NCI-H187 (cell line): ENCODE measurements at places on chromosomes 7 and 10.

DNA sequence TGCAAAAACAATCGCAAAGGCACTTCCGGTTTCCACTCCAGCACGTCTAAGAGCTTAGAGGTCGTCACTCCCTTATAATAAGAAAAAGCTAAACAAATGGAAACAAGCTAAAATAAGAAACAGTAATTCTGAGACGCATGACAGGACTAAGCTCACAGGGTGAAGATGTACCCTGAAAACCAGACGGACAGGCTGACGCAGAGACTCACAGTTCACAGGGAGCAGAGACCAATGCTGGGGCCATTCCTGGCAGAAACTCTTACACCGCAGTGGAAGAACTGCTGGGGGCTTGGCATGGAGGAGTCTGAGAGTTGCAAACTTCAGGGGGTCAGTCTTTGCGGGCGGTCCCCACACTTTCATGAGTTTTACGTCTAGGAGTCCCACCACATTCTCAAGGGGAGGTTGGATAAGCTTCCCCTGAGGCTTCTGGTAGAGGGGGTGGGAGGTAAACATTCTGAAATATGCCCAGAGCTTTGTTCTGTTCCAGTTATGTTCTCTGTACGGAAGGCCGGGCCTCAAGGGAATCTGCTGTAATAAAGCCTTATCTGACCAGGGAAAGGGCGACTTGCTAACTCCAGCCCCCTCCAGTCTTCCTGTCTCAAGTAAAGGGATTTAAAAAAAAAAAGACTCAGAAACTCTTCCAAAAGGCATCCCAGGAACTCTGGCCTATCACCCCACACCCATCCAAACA lies 47.8 kb downstream of the BRI3 start:
- DNase-seq, result no peak

DNA sequence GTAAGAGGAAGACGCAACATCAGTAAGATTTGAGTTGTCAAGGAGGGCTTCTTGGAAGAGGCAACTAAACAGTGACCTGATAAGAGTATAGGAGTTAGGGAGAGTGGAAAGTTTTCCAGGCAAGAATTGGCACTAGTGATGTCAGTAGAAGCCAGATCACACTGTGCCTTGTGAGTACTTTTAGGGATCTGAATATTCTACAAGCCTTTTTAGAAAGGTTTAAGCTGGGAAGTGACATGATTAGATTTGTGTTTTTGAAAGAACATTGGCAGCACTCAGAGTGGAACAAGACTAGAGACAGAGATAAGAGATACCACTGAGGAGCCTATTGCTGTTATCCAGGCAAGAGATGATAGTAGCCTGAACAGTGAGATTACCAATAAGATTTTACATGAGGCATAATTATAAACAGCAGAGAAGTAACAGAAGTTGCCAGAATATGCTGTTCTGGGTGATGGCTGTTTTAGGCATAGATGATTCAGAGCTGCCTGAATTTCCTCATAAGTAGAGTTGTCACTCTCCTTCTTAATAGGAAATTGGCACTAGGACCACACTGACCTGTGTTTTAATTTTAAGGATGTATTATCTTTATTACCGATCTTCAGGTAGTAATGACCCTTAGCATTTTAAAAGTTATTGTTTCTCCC lies 45.6 kb downstream of the NHLRC2 start:
- no peak for DNase-seq

- DNase-seq, result no peak
Measured at GRCh38 chr10:9274206-9274755, 1219.8 kb downstream of the GATA3 start.

GRCh38 chr10:98340261-98340939 lies 72.4 kb upstream of the LOXL4 start:
- DNase-seq, result no peak

GRCh38 chr7:98225913-98226614 lies 14.8 kb downstream of the BHLHA15 start:
- DNase-seq, result no peak

- DNase-seq, result no peak
Measured at GRCh38 chr7:112452102-112452888, 2.0 kb downstream of the IFRD1 start.

- no peak for DNase-seq
Measured at GRCh38 chr10:16770670-16771069, 46.6 kb downstream of the RSU1 start.

DNA sequence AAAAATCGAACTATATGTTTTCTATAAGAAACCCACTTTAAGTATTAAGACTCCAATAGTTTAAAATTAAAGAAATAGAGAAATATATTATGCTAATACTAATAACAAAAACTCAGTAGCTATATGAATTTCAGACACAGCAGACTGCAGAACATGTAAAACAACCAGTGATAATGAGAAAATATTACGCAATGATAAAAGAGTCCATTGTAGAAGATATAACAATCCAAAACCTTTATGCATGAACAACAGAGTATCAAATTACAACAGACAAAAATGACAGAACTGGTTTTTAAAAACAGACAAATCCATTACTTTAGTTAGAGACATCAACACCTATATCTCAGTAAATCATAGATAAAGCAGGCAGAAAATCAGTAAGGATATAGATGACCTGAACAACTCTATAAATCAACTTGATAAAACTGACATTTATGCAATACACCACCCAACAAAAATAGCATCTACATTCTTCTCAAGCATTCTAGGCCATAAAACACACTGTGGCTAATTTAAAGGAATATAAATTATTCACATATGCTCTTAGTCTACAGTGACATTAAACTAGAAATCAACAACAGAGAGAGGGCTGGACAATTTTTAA lies 669.5 kb upstream of the GHITM start:
- no peak for DNase-seq

GRCh38 chr10:68501691-68502090 lies 25.6 kb downstream of the SLC25A16 start:
- DNase-seq, result no peak

GRCh38 chr7:155416646-155417380 lies 41.1 kb upstream of the EN2 start:
- no peak for DNase-seq

- no peak for DNase-seq
Measured at GRCh38 chr10:16521311-16522016, at the start of gene C1QL3. TSS of gene C1QL3 (minus strand) at chr10:16521879. CDS start at chr10:16521065, 814 bp downstream.

GRCh38 chr10:114573330-114574045 lies 84.6 kb downstream of the ABLIM1 start:
- DNase-seq, result no peak

GRCh38 chr10:103481974-103482531 lies 3.0 kb upstream of the CALHM3 start:
- DNase-seq, result no peak

GRCh38 chr7:91191771-91192170 lies 72.5 kb upstream of the FZD1 start:
- DNase-seq, result no peak

DNA sequence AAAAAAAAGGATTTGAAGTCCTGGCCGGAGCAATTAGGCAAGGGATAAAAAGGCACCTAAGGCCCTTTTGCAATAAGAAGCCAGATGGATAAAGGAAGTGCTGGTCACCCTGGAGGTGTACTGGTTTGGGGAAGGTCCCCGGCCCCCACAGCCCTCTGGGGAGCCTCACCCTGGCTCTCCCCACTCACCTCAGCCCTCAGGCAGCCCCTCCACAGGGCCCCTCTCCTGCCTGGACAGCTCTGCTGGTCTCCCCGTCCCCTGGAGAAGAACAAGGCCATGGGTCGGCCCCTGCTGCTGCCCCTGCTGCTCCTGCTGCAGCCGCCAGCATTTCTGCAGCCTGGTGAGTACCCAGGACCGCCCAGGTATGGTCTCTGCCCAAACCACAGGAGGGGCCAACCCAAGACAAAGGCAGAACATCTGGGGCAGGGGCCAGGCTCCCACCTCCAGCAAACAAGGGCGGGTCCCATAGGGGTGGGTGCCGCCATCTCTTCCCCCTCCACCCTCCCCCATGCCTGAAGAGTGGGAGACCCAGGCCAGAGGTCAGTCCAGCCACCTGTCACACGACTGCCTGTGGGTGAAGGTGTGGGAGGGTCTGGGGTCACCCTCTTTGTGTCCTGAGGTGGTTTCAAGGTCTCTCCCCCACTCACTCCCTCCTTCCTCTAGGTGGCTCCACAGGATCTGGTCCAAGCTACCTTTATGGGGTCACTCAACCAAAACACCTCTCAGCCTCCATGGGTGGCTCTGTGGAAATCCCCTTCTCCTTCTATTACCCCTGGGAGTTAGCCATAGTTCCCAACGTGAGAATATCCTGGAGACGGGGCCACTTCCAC lies at the start of gene PILRB:
Gene PILRB, plus strand, starts transcription at position 91 of the 830 bp plus-strand sequence. Its CDS starts 186 bp downstream, at position 277.
- no peak for DNase-seq

GRCh38 chr7:38409531-38409930 lies 136.1 kb upstream of the TARP start:
- no peak for DNase-seq

GRCh38 chr10:13592306-13592705 lies 5.5 kb downstream of the PRPF18 start:
- DNase-seq, result peak; percentile 12

GRCh38 chr10:42578019-42578418 lies 60.4 kb downstream of the ZNF33B start:
- no peak for DNase-seq

DNA sequence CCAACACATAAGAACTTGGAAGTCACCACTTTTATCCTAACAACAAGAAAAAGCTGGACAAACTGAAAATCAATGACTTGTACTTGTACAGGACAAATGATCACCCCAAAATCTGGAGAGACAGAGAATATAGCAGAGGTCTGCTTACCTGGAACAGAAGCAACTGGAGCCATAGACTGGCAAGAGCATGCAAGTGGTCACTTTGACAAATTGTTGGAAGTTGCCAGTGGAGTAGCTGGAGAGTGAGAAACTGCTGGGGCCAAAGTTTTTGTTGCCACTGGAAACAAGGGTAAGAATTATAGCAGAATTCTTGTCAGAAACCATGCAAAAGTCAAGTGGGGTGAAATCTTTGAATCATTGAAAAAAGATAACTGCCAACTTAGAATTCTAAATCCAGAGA lies 35.2 kb downstream of the NPY start:
- DNase-seq, result no peak

- DNase-seq, result no peak
Measured at GRCh38 chr7:102439963-102440795, 6.8 kb downstream of the ORAI2 start.

GRCh38 chr7:106222545-106222944 lies 62.2 kb downstream of the NAMPT start:
- DNase-seq, result no peak

DNA sequence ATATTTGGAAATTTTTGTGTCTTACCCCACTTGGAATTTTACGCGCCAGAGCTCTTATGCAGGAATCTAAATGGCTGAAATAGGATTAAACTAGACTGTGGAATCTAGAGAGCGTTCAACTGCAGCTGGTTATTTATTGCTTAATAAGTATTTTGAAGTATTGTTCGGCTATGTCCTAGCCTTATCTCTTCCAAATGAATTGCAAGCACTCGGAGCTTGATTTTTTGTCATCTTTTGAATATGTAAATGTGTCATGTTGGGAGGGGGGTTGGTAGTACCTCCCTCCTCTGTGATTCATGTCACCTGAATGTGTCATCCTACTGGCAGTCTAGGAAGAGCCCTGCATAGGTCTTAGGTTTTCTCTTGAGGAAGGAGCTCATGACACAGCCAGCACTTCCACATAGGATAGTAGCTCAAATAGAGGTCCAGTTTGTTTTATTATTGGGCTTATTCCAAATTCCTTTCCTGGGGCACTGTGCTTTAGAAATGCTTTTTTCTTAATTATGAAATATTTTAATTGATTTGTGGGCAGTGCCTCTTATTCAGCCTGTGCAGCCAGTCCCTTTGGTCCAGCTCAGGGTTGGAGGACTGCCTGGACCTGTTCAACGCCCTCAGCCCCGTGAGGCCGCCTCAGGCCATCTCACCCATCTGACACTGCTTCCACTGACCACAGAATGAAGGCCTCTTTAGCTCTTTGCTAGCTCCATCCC lies 22.5 kb upstream of the TRIL start:
- no peak for DNase-seq

DNA sequence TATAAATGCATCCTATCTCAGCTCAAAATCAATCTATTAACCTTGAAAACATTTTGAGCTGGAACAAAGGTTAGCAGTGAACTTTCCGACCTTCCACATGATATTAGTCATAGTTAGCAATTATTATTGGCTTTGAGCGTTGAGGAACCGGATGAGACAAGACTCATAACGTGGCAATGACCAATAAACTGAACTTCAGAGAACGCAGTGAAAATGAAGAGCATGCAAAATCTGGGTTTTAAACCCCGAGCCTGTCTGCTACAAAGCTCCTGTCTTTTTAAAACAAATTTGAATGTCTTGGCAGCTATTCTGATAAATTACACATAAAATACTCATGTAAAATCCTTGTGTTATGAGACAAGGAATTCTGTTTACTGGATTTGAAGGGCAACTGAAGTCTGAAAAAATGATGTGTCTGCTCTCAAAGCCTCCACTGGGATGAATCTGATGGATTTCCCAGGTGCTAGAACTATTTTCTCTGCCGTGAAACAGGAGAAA lies 74.7 kb upstream of the ITGB1 start:
- DNase-seq, result no peak

- no peak for DNase-seq
Measured at GRCh38 chr10:90420637-90421318, 437.1 kb downstream of the HTR7 start.

GRCh38 chr7:28208506-28208905 lies 27.9 kb upstream of the JAZF1 start:
- DNase-seq, result no peak

DNA sequence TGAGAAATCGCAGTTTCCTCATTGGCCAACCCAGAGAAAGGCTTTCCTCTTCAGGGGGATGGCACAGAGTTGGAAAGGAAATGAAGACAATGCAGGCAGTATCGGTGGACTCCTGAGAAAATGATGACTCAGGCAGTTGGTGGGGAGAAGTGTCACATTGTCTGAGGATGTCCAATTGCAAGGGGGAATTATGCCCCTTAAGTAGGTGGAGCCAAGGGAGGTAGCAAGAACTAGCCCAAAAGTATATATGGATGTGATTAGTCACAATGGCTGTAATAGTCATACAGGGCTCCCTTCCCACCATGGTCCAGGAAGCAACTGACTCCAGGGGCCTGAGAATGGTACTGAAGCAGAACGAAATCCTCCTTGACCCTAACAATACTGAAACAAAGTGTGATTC lies 58.3 kb upstream of the EGFR start:
- no peak for DNase-seq

DNA sequence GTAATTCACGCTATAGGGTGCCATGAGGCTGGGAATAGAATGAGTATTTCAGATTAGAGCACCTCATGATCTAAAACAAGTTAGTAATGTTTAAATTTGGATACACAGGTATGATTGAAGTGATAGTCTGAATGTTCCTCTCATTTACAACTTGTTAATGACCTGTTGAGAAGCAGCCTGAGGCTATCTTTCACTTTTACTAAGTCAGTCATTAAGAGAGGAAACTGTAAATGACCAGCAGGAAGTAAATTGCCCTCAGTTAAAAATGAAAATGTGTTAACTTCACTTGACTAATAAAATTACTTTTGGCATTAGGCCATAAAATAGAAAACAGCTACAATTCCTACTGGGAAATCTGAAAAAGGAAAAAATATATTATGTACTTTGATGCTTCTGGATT lies 1042.0 kb downstream of the DNAJB9 start:
- no peak for DNase-seq

DNA sequence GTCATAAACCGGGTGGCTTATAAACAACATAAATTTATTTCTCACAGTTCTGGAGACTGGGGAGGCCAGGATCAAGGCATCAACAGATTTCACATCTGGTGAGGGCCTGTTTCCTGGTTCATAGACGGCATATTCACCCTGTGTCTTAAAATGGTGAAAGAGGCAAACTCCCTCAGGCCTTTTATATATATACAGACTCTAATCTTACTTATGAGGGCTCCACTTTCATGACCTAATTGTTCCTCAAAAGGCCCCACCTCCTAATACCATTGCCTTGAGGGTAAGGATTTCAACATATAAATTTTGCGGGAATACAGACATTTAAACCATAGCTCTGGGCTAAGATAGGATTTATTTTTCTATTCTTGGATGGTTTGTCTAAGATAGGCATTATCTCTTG lies 187.2 kb downstream of the PPP1R3A start:
- no peak for DNase-seq
